ENCODE measurements at places on chromosomes 2 and 18. TPM values are rescaled to one million over a fixed set of nuclear protein-coding genes. Genes with fewer than 3 reads are reported as not detected.
A peak's percentile ranks its signal among the peaks of the same experiment; 100 is the strongest.

DNA sequence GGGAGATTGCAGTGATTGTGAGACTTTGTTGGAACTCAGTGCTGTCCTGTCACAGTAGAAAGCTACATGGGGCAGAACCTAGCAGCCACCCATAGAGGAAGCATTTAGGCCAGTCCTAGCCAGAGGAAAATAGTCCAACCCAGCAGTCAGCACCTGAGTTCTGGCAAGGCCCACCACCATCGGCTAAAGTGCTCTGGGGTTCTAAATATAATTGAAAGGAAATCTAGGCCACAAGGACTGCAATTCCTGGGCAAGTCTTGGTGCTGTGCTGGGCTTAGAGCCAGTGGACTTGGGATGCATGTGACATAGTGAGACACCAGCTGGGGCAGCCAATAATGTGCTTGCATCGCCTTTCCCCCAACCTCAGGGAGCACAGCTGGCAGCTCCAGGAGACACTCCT is 28.9 kb upstream of the ACTR2 start:
- no peak for DNase-seq
- H3K27ac ChIP-seq = no peak overlapping the region
- no peaks in the 10 kb centered on the region for H3K4me1 ChIP-seq
- no peaks in the 10 kb centered on the region for H3K36me3 ChIP-seq

GRCh38 chr2:111133603-111134002 is 12.9 kb downstream of the BCL2L11 start:
- H3K27ac ChIP-seq = no peak overlapping the region
- no peak for DNase-seq
- H3K4me3 ChIP-seq = no peak overlapping the region
- peaks cover 2% of the 10 kb centered on the region for H3K4me1 ChIP-seq
- H3K27me3 ChIP-seq = no peaks in the 10 kb centered on the region

GRCh38 chr2:218035463-218036100 is 32.8 kb upstream of the TNS1 start:
- H3K36me3 ChIP-seq = peaks cover 8% of the 10 kb centered on the region
- H3K4me1 ChIP-seq = peaks cover 48% of the 10 kb centered on the region
- peak overlapping the region; percentile 65 for H3K4me3 ChIP-seq
- H3K27me3 ChIP-seq = peaks cover 6% of the 10 kb centered on the region
- peak overlapping the region; percentile 78 for H3K27ac ChIP-seq

SPR gene
- total RNA-seq = 0.44 TPM

SCN2A gene
- total RNA-seq = not detected

- peaks cover 40% of the 10 kb centered on the region for H3K27me3 ChIP-seq
- H3K36me3 ChIP-seq = peaks cover 5% of the 10 kb centered on the region
- no peak overlapping the region for H3K4me3 ChIP-seq
- DNase-seq = peak; percentile 61
- no peaks in the 10 kb centered on the region for H3K4me1 ChIP-seq
Measured at GRCh38 chr2:118032169-118033013, 18.5 kb upstream of the CCDC93 start.

LYPD6 gene
- not detected for total RNA-seq

- H3K27me3 ChIP-seq = no peaks in the 10 kb centered on the region
- peaks cover 64% of the 10 kb centered on the region for H3K4me1 ChIP-seq
- H3K36me3 ChIP-seq = peaks cover 11% of the 10 kb centered on the region
- no peak overlapping the region for H3K27ac ChIP-seq
- no peak overlapping the region for H3K4me3 ChIP-seq
- no peak for DNase-seq
Measured at GRCh38 chr2:69686813-69687212, 43.3 kb upstream of the AAK1 start.

TMEM169 gene
- 2.6 TPM for total RNA-seq

DNA sequence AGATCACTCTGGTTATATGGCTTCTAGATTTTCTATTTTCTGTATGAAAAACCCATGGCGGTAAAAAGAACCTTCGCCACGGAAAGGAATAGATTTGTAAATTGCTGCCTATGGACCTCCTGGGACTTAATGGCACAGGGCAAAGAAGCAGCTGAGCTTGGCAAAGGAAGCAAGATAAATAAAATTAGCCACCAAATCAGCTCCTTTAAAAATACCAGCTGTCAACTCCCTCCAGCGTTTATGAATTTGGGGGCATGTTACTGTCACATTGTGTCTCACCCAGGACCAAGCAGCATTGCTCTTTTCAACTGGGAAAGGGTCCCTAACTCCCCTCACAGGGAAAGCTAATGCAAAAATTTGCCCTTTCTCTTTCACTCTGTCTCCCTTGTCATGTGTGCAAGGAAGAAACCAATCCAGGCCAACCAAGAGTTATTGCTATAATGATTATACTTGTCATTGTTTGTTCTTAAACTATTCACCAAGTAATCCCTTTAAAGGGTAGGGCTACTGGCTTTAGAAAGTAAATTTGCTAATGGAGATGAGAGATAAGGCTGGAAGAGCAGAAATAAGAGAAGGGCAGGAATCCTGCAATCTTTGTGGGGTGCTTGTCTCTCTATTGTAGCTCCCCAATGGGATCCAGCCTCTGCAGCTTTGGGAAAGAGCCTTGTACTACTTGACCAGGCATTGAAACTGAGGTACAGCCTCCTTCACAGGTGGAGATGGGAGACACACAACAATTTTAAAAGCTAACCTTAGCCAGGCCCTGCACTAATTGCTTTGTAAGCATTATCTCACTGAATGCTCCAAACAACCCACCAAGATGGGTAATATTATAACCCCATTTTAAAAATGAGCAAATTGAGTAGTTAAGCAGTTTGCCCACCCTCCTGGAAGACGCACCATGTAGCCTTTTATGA is 119.1 kb upstream of the KLF7 start:
- peaks cover 2% of the 10 kb centered on the region for H3K36me3 ChIP-seq
- H3K4me1 ChIP-seq = peaks cover 33% of the 10 kb centered on the region
- H3K27me3 ChIP-seq = no peaks in the 10 kb centered on the region
- no peak for DNase-seq

DNA sequence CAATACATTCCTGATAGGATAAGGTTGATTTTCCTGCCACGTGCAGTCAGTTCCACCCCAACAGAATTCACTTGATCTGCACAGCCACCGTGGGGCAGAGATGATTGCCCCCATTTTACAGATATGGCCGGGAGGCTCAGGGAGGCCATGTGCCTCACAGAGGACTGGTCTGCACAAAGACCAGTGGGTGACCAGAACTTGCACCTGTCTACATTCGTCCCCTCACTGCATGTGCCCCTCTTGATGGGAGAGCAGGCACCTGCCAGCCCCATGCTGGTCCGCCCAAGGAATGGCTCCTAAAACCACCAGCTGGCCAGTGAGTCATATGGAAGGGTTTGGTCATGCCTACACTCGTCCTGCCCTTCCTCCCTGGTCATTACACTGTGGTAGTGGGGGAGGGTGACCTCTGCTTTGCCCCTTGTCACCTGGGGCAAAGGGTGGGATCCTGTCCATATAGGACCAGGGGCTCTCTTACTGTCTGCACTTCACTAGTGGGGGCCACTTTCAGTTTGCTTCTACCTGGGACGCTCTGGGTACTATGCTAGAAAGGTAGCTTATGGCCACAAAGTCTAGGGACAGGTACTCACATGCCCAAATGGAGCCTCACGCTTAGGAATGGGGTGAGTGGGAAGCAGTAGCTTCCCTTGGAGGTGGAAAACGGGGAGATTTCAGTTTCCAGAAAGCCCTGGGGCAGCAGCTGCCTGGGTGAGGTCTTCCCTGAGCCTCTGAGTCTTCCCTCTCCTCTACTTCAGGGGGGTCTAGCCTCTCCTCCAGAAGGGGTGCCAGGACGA is 14.7 kb downstream of the RRM2 start:
- DNase-seq = no peak
- H3K27ac ChIP-seq = peak overlapping the region; percentile 38
- H3K36me3 ChIP-seq = peaks cover 55% of the 10 kb centered on the region
- no peak overlapping the region for H3K4me3 ChIP-seq
- H3K27me3 ChIP-seq = no peaks in the 10 kb centered on the region

GRCh38 chr2:131394147-131394931 is 30.4 kb upstream of the RAB6D start:
- H3K27ac ChIP-seq = no peak overlapping the region
- peaks cover 6% of the 10 kb centered on the region for H3K27me3 ChIP-seq
- H3K36me3 ChIP-seq = no peaks in the 10 kb centered on the region
- H3K4me1 ChIP-seq = no peaks in the 10 kb centered on the region
- H3K4me3 ChIP-seq = no peak overlapping the region
- peak; percentile 39 for DNase-seq

DNA sequence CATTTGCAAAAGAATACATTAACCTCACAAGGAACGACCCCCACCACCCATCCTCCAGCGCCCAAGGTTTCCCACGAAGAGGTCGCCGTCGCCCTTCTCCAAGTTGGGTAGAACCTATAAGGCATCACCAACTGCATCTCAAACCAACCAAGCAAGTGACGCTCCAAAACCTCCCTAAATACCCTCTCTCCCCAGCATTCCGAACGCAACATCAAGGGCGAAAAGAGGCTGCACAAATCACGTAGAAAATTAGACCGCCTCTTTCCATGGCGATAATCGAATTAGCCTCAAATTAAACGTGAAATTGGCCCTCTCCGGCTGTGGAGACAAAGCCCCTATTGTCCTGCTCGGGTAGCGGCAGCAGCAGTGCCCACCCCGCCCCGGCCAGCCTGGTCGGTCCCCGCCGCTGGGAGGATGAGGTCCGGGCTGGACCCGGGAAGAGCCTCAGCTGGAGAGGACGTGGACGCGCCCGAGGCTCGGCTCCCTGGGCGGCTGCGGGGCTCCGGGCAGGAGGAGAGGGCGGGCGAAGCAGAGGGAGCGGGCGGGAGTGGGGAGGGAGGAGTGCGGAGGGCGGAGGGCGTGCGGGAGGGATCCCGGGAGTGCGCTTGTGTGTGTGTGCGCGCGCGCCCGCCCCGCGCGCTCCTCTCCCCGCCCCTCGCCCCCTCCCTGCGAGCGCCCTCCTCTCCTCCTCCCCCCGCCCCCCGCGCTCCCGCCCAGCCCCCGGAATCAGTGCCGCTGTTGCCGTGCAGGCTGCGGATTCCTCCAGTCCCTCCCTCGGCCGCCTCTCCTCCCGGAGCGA is at the start of gene SPTBN1:
Gene SPTBN1 (plus strand): TSS at position 765 of the 799 bp plus-strand sequence. CDS start 70,092 bp downstream, outside the sequence.
- peak within 1 kb of the TSS; percentile 78 for H3K4me3 ChIP-seq
- peak; percentile 17 for DNase-seq
- no peak within 1 kb of the TSS for H3K27ac ChIP-seq
- H3K27me3 ChIP-seq = peaks cover 54% of the 10 kb centered on the region

DNA sequence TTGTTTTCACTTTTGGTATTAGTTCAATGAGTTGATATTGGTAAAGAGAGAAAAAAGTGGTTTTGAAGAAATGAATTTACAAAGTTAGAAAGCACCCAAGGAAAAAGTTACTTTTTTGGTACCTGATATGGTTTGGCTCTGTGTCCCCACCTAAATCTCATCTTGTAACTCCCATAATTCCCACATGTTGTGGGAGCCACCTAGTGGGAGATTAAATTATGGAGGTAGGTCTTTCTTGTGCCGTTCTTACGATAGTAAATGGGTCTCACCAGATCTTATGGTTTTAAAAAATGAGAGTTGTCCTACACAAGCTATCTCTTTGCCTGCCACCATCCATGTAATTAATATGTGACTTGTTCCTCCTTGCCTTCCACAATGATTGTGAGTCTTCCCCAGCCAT is 965.6 kb upstream of the NRXN1 start:
- H3K4me1 ChIP-seq = no peaks in the 10 kb centered on the region
- DNase-seq = no peak
- H3K27ac ChIP-seq = no peak overlapping the region
- no peaks in the 10 kb centered on the region for H3K36me3 ChIP-seq
- H3K27me3 ChIP-seq = no peaks in the 10 kb centered on the region

DNA sequence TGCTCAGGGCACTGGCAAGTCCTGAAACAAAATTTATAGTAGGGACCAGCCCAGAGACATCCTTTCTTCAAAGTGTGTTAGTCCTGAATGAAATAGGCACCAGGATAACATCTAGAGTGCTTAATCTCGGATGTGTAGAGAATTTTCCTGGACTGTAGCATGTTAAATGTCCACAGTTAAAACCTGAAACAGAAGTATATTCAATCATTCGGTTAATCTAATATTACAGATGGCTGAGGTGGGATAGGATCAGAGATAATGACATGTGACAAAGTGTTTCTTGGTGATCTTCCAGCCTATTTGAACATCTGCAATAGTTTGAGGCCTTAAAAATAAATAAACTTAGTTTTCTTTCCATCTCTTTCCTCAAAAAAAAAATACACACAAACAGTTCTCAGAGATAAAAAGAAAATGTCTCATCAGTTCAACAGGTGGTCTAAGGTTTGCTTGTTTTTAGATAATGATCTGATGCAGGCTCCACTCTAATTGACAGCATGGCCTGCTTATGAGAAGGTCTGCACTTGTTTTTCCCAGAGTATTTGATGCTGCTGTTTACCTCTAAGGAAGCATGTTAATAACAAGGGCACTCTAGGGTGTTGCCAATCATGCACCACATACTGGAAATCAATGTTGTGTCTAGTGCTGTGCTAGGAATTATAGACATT is 25.9 kb downstream of the CNTNAP5 start:
- H3K36me3 ChIP-seq = no peaks in the 10 kb centered on the region
- H3K27me3 ChIP-seq = no peaks in the 10 kb centered on the region
- no peak overlapping the region for H3K27ac ChIP-seq
- no peak overlapping the region for H3K4me3 ChIP-seq

DNA sequence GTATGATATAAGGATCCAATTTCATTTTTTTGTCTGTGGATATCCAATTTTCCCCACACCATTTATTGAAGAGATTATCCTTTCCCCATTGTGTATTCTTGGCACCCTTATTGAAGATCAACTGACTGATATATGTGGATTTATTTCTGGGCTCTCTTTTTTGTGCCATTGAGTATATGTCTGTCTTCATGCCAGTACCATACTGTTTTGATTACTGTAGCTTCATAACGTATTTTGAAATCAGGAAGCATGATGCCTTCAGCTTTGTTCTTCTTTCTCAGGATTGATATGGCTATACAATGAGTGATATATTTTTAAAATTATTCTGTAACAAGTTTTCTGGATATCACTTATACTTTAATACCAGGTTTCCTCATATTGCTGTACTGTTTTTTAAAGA is 58.1 kb upstream of the DLX2 start:
- no peak overlapping the region for H3K4me3 ChIP-seq
- no peak overlapping the region for H3K27ac ChIP-seq
- no peaks in the 10 kb centered on the region for H3K4me1 ChIP-seq
- H3K36me3 ChIP-seq = no peaks in the 10 kb centered on the region
- peaks cover 10% of the 10 kb centered on the region for H3K27me3 ChIP-seq

STON1 gene
- total RNA-seq = 1.9 TPM

GRCh38 chr2:120261387-120262006 is 8.8 kb downstream of the RALB start:
- H3K36me3 ChIP-seq = peaks cover 31% of the 10 kb centered on the region
- no peaks in the 10 kb centered on the region for H3K27me3 ChIP-seq
- no peak overlapping the region for H3K27ac ChIP-seq
- H3K4me3 ChIP-seq = no peak overlapping the region
